ENCODE measurements at places on chromosomes 2 and 18.
A peak's percentile ranks its signal among the peaks of the same experiment; 100 is the strongest.

DNA sequence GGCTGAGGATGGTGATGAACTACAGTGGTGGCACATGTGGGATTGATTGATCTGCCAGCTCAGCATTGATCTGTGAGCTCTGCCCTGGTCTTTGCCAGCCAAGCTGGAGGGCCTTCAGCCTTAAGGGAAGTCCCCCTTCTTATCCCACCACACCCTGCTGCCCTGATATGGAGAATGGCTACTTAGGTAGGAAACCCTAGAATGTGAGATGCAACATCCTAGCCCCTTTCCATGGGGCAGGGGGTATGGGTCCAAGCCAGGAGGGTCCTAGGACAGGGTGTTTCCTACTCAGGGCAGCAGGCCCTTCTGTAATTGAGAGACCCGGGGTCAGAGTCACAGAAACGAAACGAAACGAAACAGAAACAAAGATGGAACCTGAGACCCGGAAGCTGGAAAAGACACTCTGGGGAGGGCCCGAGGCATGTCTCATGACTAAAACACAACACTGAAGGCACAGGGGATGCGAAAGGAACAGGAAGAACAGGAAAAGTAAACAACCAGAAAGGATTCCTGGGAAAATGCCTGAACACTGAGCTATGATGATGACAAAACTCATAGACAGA lies 16.9 kb upstream of the SULT1C2 start:
- no peak for ATAC-seq

DNA sequence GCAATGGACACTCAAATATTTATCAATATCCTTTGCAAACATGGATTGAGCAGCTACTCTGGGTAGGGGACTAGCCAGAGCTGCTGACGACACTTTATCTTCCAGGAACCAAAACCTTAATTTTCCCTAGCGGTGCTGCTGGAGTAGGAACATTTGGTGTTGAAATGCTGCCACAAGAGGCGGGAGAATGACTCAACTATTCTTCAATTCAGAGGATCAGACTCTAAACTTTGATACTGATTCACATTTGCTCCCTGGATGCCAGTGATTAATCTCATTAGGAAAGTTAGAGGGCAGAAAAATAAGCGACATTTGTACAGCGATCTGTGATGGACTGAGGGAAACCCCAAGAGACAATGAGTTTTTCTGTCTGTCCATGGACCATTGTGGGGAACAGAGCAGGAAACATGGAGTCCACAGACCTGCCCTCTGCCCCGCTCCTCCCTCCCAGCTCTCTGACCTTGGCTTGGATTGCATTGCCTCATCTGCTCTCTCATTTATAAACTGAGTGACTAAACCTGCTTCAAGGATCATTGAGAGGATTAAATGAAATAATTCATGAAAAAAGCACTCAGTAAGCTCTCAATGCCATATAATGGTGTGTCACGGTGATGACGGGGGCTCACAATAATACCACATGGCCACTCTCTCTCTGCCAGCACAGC lies 12.6 kb upstream of the EPB41L3 start:
- ATAC-seq, result no peak

DNA sequence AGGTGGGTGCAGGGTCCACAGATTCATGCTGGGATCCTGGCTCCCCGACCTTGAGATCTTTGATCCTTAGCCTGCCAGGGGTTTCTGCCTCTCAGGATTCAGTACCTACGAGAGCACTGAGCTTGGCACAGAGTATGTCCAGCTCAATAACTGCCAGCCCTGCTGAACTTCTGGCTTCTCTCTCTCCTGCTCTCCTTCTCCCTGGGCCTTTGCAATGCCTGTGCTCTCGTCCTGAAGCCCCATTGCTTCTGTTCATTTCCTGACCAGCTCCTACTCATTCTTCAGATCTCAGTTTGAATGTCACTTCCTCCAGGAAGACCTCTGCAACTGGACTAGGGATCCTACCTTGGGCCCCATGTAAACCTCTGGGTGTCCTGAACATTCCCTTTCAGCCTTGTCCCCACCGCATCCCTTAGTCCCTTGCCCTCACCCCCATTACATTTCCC lies 113.8 kb upstream of the HAAO start:
- ATAC-seq, result no peak

GRCh38 chr2:162254236-162254871 lies 11.1 kb upstream of the FAP start:
- ATAC-seq, result no peak

DNA sequence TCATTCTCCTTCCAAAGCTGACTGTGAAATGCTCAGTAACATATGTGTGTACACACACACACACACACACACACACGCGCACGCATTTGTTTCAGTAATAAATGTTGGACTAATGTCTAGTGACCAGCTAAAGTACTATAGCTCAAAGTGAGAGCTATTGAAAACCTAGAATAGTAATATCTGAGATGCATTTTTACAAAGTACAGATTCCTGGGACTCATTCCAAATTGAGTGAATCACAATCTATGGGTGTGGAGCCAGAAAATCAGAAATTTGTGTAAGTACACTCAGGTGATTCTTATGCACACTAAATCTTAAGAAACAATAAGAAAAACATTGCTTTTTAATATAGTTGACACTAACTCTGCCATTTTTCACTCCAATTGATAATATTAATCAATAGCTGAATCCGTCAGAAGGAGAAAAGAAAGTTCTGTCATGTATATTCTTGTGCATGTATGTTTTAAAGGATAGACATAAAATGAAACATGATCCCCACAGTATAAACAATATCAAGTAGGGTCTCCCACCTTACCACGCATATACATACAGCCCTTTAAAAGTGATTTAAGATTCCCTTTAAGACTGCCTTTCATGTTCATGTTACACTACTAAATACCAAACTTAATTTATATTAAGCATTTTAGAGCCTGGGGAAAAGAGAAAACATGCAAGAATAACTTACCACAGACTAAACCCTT lies 123.5 kb downstream of the ATAD2B start:
- no peak for ATAC-seq

- ATAC-seq, result no peak
These were observed 26.8 kb downstream of the YES1 start for GRCh38 chr18:785242-785641.

DNA sequence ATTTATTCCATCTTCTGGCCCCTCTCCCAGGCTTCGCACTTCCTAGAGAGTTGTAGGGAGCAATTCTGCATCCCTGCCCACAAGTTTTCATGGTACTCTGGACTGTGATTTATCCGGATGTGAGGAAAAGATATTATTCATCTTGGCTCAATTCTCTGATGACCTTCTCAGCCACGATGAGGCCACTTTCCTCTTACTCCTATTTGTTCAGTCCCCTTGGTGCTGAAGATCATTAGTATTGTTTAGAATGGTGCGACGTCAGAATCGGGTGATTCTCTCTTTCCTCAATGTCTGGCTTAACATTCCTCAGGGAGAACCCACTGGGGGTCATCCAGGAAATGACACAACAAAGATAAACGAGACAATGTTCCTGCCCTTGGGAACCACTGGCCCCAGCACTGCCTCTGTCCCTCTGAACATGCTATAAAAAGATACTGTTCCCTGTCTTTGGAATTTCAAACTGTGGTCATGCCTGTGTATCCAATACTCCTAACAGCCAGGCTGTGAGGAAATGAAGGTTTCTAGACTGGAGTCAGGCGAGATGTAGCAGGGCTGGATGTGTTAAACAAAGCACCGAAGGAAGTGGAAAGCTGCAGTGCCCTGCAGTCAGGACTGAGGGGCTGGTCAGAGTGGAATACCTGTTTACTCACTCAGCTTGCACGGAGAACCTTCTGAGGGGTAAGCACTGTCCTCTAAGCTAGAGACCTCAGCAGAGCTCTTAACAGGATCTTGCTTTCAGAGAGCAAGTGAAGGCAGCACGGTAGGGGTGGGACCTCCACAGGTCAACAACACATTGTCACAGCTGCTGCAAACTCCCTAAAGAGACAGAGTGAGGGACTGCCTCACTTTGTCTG lies 12.9 kb upstream of the GLI2 start:
- ATAC-seq, result no peak

DNA sequence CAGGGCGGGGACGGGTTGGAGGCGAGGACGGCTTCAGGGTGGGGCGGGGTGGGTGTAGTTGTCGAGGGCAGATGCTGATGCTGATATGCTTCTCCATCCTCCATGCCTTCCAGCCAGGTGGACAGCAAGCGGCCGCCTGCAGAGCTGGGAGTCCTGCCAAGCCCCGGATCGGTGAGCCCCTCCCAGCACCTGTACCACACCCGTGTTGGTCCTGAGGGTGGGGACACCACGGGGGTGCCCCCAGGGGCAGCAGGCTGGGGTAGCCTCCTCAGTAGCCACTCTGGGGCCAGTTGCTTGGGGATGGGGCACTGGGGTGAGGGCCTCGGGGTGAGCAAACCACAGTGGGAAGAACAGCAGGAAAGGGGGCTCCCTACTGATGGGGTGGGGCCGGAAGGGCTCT lies 2.6 kb downstream of the ANO7 start:
- ATAC-seq, result no peak

DNA sequence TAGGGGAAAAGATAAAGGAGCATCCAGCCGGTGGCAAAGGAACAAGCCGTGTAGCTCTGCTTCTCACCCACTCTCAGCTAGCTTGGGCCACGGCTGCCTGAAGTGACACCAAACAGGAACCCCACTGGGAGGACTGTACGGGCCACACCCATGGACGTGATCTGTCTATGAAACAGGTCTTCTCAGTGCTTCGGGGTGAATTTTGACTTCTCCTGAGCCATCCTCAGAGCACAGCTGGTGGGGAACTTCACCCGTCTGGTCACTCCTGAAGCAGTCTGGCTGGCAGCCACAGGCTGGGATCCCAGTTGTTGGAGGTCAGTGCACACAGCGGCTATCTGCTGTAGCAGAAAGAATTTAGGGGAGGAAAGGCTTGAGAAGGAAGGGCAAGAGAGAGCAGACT lies 223.8 kb downstream of the FAM210A start:
- no peak for ATAC-seq

DNA sequence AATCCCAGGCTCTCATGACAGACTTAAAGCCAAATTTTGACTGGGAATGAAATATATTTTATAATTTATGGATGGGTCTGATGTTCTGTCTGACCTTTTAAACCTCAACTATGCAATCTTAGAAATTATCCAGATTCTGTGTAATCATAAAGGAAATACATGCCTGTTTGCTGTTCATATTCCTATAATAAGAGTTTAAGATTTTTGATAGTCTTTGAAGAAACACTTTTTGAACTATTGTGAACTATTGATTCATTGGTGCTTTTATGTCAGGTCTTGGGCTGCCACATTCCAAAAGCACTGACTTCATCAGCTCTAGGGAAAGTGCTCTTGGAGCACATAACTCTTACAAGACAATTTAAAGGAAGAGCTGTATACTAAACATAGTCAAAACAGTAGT lies 64.2 kb downstream of the CCDC150 start:
- ATAC-seq, result no peak

- no peak for ATAC-seq
These were observed 227.4 kb downstream of the DCC start for GRCh38 chr18:52567360-52567759.

DNA sequence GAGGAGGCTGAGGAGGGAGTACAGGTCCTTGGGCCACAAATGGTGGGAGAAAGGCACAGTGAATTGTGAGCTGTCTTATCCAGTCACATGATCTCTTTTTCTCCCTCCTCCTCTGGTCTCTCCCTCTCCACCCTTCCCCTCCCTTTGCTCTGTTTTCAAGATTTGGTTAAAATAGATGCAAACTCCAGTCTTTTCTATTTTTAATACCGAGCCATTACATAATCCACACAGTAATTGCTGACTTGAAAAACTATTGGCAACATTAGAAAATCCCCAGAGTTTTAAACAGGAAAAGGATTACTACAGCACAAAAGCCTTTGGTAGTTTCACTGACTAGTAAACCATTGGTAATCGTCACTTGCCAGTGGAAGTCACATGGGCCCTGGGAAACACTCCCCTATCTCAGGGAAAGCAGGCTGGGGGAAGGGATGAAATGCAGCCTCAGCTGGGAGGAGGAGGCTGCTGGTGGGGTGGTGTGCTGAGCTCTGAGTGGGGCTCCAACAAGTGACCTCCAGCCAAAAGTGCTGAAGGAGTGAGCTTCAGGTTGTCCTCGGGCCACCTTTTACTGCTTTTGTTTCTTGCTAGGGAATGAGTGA lies 57.4 kb upstream of the PCBP1 start:
- peak; percentile 42 for ATAC-seq

GRCh38 chr2:22209545-22209944 lies 1085.8 kb downstream of the TDRD15 start:
- no peak for ATAC-seq

- no peak for ATAC-seq
These were observed 13.2 kb upstream of the MYO1B start for GRCh38 chr2:191231995-191232394.

DNA sequence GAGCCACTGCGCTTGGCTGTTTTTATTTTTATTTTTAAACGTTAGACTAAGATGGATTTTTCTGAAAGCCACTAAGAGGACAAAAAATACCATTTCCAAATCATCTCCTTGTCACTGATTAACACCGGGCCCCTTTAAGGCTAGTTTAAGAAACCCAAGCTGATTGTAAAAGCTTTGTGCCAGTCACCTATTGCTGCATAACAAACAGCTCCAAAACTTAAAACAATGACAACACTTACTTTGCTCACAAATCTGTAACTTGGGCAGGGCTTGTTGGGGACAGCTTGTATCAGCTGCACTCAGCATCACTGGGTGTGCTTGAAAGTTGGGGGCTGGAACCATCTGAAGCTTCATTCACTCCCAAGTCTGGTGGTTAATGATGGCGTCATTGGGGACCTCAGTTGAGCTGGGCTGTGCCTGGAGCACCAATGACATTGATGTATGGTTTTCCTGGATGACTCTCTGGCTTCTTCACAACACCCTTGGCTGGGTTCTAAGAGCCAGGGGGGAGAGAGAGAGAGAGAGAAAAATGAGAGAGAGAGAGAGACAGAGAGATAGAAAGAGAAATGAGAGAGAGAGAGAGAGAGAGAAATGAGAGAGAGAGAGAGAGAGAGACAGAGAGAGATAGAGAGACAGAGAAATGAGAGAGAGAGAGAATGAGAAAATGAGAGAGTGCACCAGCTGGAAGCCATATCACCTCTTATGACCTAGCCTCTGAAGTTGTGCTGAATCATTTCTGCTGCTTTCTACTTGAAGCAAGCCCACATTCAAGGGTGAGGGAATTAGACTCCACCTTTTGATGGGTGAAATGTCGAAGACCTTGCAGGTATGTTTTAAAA lies 26.0 kb upstream of the ATG16L1 start:
- ATAC-seq, result peak; percentile 49
